ENCODE measurements at places on chromosomes 1 and 21.

GRCh38 chr1:246304484-246305259 is 202.4 kb downstream of the SMYD3 start:
- no peak for DNase-seq

DNA sequence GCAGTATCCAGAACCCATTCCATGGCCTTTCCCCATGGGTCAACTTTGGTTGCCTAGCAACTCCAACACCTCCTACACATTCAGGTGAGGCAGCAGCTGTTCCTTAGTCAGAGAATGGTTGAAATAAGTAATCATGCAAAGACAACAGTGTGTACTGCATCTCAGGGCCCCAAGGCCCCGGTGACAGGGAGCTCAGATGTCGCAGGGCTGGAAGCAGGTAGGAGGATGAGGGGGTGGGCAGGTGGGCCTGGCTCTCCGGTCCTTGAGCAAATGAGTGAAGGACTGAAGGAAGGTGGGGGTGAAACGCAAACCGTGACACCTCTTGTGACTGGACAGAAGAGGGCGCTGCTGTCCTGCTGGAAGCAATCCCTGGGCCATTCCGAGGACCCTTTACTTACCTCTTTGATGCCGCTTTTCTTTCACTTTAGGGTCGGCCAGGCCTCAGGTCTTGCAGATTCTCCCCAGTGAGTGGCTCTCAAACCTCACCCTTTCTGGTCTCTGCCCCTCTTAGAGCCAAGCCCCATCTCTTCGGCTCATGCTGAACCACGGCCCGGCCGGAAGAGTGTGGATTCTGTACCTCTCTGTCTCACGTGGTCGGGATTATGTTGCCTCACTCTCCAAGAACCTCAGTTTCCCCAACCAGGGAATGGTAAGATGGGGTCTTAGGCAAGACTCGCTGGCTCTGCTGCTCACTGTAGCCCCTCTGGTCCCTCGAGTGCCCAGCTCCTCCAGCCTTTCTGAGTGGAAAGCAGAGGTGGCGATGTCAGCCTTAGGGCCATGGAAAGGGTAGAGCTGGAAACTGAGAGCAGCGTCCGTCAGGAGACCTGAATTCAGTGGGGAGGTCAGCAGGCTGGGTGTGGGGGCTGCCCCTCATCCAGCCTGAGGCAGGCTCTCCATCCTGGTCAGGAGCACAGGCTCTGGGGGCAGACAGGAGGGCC is 5.6 kb upstream of the KCNA10 start:
- DNase-seq, result peak; percentile 43

DNA sequence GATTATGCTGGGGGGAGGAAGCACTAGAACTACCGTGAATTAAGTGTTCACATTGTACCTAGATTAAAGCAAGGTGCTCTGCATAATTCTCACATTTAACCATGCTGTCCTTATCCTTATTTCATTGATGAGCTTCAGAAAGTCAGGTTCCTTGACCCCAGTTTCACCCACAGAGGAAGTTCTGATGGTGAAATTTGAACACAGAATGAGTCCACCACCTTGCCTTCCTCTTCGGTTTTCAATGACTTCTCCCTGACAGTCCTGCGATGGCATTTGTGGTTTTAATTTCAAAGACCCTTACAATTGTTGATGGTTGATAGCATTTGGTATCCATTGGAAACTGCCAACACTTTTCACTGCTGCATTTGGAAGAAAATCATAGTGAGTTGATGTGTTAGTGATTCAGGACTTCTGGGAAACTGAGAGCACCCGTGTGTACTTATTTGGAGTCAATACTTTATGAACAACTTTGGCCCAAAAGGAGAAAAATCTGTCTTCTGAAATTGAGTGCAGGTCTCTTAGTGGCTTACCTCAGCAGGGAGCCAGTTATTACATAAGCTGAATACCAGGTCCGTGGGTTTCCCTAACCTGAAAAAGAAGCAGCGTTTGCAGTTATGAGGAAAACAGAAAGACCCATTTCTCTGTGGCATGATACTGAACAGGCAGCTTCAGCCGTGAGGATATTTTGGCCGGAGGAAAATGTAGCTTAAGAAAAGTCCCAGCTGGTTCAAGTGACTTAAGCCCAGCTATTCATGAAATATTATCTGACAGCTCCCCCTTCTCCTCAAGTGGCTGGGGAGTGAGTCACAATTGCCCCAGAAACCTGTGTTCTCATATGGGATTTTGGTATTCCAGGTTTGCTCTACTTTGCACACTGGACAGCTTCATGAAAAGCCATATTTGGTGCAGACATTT is 47.5 kb downstream of the ROR1 start:
- DNase-seq, result no peak

DNA sequence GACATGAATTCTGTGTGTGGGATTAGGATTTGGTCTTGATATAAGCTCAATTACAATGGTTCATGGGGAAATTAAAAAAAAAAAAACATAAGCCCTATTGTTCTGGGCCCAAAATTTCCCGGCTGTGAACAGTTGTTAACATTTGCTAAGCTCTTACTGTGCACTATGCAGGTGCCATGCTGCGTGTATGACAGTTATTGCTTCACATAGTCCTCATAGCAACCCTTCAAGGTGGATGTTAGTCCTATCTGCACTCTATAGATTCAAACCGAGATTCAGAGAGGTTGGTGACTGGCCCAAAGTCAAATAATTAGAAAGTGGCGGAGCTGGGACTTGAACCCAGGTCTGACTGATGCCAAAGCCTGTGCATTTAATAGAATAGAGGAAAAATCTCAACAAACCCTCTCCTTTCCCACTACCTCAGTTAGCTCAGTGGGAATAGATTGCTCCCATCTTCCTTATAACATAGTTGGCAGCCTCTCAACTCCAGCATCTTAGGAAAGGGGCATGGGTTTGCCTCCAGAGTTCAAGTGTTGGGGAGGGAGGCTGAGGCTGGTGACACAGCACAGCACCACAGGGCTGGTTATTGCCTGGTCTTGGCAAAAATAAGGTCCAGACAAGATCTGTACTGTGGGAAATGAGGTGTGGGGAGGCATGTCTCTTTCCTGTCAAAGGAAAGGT is 55.0 kb upstream of the GCLM start:
- no peak for DNase-seq

DNA sequence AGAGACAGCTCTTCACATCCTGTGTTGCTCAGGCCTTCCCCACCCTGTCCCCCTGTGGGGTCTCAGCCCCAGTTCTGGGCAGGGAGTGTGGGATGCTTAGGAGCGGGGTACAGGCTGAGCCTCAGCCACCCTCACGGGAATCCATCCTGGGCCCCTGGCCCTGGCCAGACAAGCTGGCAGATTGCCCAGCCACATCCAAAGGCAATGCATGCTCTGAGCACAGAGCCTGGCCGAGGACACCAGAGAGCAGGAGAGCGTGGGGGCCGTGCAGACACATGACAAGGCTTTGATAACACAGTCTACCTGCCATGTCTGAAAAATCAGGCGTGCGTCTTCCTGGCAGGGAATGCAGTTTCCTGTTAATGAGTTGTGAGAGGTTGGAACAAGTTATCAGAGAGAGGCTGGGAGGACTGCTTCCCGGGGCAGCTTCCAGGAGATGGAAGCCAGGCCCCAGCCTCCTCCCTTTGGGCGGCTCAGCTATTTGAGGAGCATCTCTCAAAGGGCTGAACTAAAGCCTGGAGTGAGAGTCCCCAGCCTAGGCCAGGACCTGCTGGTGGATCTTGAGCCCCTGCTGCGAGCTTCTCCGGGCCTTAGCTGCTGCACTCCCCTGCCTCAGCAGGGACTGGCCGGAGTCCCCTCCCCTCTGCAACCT is 72.2 kb upstream of the SELENON start:
- DNase-seq, result no peak

DNA sequence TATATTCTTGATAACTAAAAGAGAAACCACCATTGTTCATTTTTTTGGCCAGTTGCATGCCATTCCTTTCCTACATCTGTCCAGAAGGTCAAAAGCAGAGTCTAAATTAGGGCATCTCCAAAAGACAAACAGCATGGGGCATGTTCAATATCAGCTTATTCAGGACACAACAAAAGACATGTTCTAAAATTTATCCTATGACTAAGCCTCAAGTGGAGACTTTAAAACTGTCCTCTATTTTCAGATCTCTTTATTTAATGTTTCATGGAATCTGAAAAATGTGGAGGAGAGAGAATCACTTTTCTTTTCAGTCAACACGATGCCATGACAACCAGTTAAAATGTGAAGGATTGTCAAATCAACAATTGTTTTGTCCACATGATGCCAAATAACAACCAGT is 303.4 kb upstream of the PRMT6 start:
- DNase-seq, result no peak

GRCh38 chr1:185668013-185668412 is 66.2 kb upstream of the HMCN1 start:
- no peak for DNase-seq

DNA sequence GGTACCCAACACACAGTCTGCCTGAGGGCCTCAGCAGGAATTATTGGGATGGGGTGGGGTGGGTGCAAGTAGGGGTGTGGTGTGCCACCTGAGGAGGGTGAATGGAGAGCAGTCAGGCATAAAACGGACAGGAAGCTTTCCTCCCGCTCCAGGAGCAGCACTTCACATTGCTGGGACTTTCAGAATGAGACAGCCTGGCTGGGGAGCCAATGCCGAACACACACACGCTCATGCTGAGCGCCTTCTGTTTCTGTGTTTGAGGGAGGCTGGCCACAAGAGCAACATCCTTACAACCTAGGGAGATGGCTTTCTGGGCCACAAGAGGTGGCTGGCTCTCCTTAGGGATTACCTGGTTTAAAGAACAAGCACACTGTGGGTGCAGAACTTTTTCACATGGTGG is 98.0 kb downstream of the LAMC2 start:
- DNase-seq, result no peak

- no peak for DNase-seq
Measured at GRCh38 chr1:54798206-54798605, 2.9 kb downstream of the TTC22 start.

DNA sequence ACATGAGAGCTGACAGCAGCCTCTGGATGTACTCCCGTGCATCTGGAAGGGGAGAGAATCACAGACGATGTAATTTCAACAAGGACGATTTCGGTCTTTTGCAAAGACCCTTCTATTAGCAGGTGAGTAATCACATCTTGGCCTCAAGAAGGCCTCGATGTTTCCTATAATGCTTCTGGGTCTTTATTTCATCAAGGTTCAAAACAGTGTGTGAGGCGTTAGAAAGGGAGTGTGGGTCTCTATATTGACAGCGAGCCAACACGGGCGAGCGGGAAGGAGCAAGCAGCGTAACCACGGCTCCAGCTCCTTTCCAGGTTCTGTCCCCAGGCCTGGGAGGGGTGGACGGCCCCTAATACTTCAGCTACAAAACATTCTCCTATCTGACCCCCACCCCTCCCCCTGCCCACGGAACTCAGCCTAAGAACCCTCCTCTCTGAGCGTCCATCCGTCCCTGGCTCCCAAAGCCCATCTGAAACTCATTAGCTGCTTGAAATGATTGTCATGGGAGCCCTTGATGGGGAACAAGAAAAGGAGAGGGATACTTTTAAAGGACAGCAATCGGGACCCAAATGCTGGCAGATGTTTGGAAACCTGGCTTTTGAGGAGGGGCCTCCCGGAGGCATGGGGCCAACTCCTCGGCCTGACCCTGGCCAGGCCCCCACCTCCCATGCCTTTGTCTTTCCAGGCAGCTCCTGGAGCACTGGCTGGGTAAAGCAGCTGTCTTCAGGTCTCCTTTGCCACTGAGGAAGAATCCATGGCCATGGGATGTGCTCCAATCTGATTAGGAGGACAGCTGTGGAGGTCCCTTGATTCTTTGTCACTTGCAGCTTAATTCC is 250.8 kb downstream of the FOXD2 start:
- no peak for DNase-seq

DNA sequence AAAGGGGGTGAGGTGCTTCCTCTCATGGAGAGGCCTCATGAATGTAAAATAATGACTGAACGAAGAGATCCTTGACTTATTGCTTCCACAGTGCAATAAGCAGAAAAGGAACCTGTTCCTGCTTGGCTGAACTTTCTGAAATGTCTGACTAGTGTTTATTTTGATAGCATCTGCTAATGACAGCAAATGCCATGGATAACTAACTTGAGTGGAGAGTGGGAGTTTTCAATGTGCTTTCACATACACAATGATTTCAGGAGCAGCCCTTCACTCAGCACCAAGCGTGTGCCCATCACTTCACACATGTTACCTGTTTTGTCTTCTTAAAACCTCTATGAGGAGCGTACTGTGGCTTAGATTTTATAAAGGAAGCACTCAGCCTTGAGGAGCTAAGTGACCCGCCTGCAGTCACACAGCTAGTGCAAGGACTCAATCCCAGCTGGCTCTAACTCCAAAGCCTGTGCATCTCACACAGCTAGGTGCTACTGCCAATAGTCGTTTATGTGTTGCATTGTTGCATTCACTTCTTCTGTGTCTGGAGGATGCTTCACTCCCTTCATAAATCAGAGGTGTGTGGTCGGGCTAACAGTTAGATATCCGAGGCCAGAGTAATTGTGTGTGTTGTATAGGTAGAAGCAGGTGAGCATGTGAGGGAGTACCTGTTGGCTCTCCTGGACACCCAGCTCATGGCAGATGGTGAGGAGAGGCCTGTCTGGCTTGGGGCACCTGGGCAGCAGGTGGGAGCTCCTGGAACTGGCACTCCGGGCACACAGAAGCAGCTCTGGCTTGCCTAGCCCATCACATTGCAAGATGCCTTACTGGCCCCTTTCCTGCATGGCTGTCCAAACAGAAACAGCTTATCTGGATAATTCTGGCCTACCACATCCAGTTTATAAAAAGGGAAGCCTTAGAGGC is 12.8 kb downstream of the CASQ2 start:
- DNase-seq, result no peak

DNA sequence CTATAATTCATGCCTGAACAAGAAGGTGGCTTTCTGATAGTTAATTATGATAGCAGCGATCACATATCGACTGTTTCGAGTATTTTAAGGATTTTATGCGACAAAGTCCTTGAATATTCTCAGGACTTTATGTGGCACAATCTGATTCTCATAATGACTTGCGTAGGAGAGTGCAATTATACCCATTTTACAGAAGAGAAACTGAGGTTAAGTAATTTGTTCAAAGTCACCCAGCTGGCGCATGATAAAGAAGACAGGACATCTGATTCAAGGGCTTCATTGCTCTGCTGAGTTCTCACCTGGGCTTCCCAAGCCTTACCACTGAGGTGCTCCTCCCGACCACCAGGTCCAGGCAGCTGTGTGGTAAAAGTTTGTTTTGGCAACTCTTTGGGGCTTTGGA is 1.8 kb downstream of the CRCT1 start:
- no peak for DNase-seq

DNA sequence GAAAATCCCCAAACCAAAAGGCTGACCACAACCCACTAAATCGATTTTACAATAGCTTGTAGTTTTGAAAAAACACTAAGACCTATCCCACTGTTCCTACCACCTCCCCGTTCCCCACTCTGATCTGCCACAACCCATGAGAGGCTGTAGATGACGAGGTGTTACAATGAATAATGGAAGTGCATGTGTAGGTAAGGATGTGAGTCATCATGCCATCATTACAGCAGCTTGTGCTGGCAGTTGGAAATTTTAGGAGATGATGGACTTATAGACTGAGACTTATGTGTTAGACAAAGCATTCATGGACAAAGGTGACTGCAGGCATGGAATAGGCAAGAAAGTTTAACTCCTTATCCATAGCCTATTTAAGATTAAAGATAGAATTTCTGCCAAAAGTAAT is 184.7 kb upstream of the CACYBP start:
- DNase-seq, result no peak

GRCh38 chr1:25568834-25569596 is 25.6 kb downstream of the LDLRAP1 start:
- no peak for DNase-seq

GRCh38 chr21:34670220-34670961 is 1.6 kb downstream of the CLIC6 start:
- no peak for DNase-seq
